T-helper 1 cell (primary cell): ENCODE measurements at places on chromosomes 1 and 21.
A peak's percentile ranks its signal among the peaks of the same experiment; 100 is the strongest.

DNA sequence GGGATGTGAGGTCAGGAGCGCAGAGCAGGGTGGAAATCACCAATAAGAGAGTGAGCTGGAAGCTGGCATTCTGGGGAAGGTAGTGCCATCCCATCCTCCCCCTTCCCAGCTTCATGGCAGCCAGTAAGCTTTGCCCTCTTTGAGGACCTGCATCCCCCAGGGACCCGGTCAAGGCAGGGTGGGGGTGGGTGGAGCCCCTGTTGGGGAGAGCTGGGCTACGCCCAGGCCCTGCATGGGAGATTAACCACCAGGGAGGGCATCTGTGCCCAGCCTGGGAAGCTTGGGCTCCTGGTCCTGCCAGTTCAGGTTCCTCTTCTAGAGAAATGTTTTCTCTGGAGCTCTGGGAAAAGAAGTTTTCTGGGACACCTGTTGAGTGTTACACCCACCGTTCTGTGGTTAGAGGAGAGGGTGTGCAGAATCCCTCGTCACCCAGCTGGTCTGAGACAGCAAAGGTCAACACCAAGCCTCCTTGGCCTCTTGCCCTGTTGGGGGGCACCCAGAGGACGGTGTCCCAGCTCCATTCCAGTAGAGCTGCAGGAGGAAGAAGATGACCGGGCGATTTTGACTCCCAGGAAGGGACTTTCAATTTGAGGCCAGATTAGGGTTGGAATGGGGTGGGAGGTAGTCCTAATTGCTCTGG, 30.1 kb upstream of the TENT5C start:
- DNase-seq: no peak

DNA sequence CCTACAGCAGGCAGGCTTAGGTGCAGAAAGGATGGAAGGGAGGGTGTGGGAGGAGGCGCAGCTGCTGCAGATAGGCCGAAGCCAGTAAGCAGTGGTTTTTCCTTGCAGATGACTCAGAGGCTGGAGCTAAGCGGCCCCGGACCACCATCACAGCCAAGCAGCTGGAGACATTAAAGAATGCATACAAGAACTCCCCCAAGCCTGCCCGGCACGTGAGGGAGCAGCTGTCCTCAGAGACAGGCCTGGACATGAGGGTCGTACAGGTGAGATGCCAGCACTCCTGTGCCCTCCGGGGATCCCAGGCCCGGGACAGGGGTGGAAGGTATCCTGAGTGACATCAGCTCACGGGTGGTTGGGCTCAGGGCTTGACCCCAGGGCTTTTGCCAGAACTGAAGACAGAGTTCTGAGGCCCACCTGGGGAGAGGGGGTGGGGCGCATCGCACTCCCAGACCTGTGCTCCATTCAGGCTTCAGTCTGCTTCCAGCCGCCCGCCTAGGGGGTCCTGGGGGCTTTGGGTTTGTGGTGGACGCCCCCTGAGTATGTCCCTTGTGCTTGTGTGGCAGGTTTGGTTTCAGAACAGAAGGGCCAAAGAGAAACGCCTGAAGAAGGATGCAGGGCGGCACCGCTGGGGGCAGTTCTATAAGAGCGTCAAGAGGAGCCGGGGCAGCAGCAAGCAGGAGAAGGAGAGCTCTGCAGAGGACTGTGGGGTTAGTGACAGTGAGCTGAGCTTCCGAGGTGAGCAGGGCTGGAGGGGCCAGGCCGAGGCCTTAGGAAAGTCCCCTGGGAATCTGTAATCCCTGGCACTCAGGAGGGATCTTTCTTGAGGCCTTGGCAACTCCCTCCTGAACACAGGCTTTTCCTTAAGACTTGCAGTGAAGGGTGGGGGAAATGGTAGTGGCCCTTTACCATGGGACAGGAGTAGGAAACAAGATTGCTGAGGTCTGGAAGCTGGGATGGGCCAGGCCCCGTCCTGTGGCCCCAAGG, 41.5 kb downstream of the LHX4 start:
- no peak for DNase-seq

DNA sequence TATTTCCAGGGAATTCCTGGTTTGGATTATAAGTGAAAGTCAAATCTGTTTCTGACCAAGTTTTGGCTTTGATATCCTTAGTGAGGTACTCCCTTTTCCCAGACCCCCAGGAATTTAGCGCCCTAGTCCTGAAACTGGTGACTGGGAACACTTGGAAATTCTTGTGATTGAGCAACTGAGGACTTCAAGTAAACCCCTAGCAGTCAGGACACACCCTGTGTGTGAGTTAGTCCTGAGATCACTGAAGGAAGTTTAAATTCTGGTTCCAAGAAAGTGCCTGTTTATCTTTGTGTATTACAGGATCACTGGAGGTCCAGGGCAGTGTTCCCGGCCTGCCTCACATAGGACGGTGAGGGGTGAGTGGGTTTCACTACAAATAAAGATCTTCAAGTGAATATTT, 95.1 kb upstream of the F3 start:
- DNase-seq: no peak

GRCh38 chr1:240242601-240243144, 151.0 kb downstream of the FMN2 start:
- DNase-seq: no peak

DNA sequence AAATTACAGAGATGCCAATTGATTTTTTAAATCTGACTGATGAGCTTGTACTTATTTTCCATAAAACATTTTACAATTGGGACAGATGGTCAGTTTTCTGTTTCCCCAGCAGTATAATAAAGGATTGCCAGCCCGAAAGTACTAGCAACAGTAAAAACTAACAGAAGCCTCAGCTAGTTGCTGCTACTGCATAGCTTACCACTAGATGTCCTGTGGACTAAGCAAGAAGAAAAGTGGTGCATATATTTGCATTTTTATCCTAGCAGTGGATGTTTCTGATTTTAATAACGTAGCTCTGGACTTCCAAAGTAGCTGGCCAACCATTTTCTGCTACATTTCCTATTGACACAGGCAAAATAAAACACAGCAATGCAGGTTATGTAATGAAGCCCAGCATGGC, 241.5 kb downstream of the BARHL2 start:
- no peak for DNase-seq

DNA sequence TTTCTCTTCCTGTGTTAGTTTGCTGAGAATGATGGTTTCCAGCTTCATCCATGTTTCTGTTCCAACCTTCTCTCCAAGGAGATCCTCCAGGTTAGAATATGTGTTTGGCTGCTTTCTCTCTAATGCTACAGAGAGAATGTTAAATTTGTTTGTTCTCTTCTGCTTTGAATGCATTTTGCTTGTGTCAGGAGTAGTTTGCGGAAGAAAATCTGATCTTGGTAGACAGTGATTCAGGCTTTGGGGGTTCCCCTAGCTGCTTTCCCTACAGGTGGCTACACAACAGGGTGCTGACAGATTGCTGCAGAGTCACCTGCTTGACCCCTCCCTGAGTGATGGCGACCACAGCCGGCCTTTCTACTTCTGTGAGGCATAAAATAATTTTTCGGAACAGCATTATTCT, 41.8 kb downstream of the MACO1 start:
- no peak for DNase-seq

- no peak for DNase-seq
Measured at GRCh38 chr1:236214761-236215160, 67.0 kb downstream of the ERO1B start.

DNA sequence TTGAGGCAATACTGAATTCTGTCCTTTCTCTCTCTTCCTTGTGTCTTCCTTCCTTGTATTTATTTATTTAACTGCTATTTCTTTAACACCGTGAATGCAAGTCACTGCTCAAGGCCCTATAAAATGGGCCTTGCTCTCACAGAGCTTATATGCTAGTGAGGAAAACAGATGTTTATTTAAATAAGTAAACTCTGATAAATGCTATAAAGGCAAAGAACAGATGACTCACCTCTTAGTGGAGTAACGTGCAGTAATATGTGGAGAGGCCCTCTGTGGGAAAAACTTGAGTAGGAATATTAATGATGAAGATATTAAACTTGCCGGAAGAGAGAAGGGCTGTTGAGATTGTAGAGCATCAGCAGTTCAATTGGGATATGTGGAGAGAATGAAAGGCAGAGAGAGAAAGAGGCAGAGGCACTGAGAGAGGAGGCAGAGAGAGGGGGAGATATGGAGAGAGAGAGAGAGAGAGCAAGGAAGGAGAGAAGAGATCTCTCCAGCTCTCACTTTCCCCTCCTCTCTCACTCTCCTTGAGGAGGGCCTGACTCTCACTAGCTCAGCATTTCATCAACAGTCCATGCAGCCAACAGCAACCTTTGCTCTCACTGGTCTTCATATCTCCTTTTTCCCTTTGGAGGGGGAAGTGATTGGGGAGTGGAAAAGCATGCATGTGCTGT, 322.2 kb downstream of the LMX1A start:
- no peak for DNase-seq

DNA sequence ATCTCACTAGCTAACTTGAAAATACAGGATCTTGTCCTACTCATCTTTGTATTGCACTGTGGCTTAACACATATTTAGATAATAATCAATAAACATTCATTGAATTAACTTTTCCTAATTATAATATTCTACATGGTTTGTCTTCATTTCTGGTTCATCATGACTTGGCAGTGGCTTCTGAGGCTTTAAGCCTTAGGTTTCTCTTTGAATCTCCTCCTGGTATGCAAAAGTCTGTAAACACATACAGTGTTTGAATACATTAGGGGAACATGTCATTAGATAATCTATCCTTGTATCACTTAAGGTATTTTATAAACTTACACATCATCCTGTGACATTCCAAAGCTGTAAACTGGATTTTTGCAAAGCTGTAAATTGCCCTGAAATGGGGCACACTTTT, 20.6 kb downstream of the CTSK start:
- no peak for DNase-seq

- peak; percentile 41 for DNase-seq
Measured at GRCh38 chr1:2786329-2787162, 14.9 kb downstream of the TTC34 start.

GRCh38 chr1:29548091-29548490, 311.8 kb downstream of the PTPRU start:
- DNase-seq: no peak

DNA sequence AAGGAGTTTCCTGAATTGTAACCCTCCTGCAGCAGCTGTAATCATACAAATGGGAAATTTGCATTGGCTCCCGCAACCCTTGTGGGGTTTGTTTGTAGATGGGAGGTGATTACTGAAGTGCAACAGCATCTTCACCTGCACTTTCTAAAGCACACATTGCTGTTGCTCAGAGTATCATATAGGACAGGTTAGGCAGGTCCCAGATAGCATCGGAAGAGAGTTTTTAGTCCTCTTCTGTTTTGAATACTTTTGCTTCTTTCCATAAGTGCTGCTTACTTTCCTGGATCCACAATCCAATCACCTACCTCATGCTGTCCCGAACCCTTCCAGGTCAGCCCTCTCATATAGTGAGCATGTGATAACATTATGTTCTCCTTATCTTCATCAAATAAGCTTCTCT, 300.4 kb downstream of the PTPRC start:
- no peak for DNase-seq

GRCh38 chr21:26505211-26505610, 67.9 kb downstream of the CYYR1 start:
- no peak for DNase-seq

DNA sequence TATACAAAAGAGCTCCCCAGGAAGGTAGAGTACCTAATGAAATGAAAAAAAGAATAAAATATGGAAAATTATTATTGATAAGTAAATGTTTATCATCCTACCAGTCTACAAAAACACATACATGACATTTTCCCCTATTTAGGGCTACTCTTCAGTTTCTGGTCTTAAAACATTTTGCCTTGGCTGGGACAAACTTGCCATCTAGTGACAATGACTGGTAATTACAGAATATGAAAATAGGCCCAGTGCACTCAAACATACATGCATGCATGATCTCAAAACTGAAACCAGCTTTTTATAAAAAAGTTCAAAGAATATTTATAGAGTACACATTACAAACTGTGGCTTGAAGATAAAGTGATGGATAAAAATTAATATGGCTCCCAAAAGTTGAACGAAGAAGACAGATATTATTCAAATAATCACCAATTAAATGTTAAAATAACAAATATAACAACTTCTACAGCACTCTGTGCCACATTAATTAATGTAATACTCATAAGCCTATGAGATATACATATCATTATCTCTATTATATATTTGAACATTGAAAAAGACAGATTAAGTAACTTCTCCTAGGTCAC, 10.5 kb upstream of the RNPC3 start:
- DNase-seq: no peak

DNA sequence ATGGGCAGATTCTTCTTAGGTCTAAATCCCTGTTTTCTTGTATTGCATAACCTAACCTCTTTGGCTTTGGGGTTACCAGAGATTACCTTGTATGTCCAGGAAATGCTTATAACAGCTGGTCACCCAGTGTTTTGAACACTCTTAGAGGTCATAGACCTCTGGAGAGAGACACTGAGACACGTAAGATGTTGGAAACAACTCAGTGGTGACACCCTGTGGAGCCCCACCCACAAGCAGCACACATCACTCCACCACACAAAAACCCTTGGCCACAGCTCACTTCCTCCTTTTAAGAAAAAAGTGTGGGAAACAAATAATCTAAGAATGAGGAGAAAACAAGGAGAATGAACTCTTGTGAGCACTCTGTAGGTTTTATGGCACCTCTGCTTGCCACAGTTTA, 26.3 kb upstream of the CYP4B1 start:
- no peak for DNase-seq

GRCh38 chr1:183778568-183779433, 26.1 kb upstream of the RGL1 start:
- DNase-seq: no peak

GRCh38 chr21:35520856-35521255, 471.8 kb upstream of the RUNX1 start:
- DNase-seq: no peak

DNA sequence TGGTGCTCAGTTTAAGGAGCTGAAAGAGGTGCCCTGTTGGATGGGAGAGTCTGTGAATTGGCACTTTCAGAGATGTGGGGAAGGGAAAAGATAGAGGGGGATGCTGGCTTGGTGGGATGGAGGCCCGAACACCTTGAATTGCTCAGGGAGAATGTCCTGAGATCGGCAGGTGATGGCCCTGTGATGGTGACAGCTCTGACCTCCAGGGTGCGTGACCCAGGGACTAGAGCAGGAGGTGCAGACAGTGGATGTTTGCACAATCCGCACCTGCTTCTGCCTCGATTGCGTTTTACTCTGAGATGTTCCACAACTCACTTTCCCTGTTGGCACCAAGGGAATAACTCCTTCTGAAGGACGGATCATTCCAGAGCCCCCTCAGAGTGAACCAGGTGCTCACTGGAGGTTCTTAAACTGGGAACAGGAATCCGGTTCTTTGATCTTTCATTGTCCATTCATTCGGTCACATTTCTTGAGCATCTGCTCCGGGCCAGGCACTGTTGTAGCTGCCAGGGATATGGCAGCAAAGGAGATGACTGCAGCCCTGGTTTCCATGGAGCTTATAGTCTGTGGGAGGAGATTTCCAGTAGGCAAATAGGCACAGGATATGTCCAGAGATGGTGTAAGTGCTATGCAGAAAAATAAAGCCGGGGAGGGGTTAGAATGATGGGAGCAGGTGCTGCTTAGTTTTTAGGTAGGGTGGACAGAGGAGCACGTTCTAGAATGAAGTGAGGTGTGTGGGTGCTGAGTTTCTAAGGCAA, 226.6 kb upstream of the TMEM51 start:
- no peak for DNase-seq

- peak; percentile 70 for DNase-seq
Measured at GRCh38 chr1:75724472-75725022, at the start of gene ACADM. Gene ACADM (plus strand): TSS chr1:75724709. CDS start chr1:75724788, 79 bp downstream.
